Activated T-helper 1 cell treated with anti-CD3 and anti-CD28 coated beads, Interleukin-12 subunit alpha, Interleukin-12 subunit beta, Interleukin-2, Interleukin-4 antibody, amounts not matched to agents 30 ng/mL and 10 ng/mL and 1 ng/mL, durations not matched to agents 14 hours and 24 hours and 36 hours (primary cell): ENCODE measurements at places on chromosomes 6 and 20. TPM values are rescaled to one million over a fixed set of nuclear protein-coding genes. Genes with fewer than 3 reads are reported as not detected.

Gene ANKRD66
- not detected in 2 replicates for total RNA-seq

Gene TREML2
- 4.5 and 4.9 TPM in 2 replicates for total RNA-seq

Gene FAXC
- not detected in 2 replicates for total RNA-seq

Gene SMLR1
- total RNA-seq: not detected in 2 replicates

Gene ARFGEF3
- 0.22 and 0.29 TPM in 2 replicates for total RNA-seq

Gene ERVFRD-1
- not detected in 2 replicates for total RNA-seq

Gene STAU1
- total RNA-seq: 70.7 and 71.1 TPM in 2 replicates

DNA sequence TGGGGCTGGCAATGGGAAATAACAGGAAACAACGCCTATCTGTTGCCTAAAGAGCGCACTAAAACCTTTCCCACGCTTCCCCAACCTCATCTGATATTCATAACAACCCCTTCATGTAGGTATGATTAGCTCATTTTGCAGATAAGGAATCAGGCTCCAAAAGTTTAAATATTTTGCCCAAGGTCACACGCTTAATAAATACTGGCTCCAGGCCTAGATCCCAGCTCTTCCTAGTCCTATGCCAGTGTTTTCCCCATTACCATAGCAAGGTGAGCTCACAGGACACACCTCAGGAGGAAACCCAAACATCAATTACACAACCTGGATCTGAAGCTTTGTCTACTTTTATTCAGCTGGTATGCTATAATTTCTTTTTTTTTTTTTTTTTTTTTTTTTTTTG is 19.6 kb downstream of the MBOAT1 start:
- DNase-seq: no peak

GRCh38 chr6:30683183-30683979 is 3.1 kb downstream of the PPP1R18 start:
- no peak for DNase-seq

GRCh38 chr6:167558246-167559177 is 233.6 kb downstream of the TTLL2 start:
- no peak for DNase-seq

- DNase-seq: no peak
These were observed 20.0 kb upstream of the ZNFX1 start for GRCh38 chr20:49297605-49298530.

DNA sequence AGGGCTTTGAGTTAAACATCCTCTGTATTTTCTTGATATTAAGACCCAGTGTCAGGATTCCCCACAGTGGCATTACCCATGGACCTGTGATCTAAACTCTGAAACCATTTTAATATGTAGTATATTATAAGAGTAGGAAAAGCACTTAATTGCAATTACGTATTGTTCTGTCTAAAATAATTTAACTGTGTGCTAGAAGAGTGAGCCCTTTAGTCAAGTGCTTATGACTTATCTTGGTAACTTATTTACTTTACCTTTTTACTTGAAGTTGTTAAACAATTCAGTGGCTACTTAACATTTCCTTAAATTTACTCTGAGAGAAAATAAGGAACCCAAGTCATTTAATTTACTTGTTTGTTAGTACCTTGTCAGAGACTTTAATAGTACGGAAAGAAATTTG is 173.6 kb downstream of the CDKAL1 start:
- DNase-seq: no peak

GRCh38 chr20:63009045-63009961 is 2.5 kb upstream of the BHLHE23 start:
- DNase-seq: peak; percentile 71

GRCh38 chr6:2658788-2659187 is 91.9 kb downstream of the MYLK4 start:
- DNase-seq: no peak

- no peak for DNase-seq
These were observed 11.9 kb downstream of the SERPINB9 start for GRCh38 chr6:2890976-2891767.

GRCh38 chr20:62088258-62089127 is 22.8 kb upstream of the TAF4 start:
- DNase-seq: no peak

GRCh38 chr6:87617405-87617804 is 27.5 kb downstream of the ORC3 start:
- no peak for DNase-seq

DNA sequence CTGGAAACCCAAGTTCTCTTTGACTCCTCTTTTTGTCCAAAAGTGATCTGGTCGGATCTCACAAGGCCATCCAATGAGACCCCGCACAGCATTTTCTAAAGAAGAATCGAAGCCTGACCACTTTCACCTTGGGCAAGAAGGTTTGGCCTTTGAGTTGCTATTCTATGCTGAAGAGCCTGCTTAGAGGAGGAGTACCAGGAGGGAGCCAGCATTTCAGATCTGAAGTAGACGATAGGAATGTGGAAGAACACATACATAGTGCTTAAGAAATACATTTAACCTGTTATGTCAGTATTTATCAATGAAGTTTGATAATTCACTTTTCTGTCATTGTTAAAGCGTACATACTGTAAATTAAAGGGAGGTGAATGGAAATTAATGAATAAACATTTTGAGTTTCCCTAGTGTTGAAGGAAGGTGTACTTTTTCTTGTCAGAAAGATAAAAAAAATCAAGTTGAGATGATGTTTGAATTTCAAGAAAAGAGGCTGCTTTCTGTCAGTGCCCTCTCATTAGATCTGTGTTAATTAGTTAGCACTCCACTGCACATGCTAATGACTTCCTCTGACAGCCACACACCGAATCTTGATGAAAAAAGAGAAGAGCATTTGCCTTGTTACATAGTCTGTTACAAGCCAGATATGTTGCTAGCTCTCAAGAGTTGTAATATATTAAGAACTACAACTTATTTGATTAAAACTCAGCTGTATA is 10.9 kb upstream of the TDRD6 start:
- DNase-seq: no peak

- DNase-seq: peak; percentile 40
These were observed 114.4 kb upstream of the PRND start for GRCh38 chr20:4607287-4607713.

- no peak for DNase-seq
These were observed 11.3 kb upstream of the RBM24 start for GRCh38 chr6:17269840-17270239.

- no peak for DNase-seq
These were observed 31.8 kb downstream of the SNX14 start for GRCh38 chr6:85561750-85562357.

- DNase-seq: no peak
These were observed 19.5 kb downstream of the ANKRD60 start for GRCh38 chr20:58208944-58209343.
